ENCODE measurements at places on chromosomes 13 and 19.

DNA sequence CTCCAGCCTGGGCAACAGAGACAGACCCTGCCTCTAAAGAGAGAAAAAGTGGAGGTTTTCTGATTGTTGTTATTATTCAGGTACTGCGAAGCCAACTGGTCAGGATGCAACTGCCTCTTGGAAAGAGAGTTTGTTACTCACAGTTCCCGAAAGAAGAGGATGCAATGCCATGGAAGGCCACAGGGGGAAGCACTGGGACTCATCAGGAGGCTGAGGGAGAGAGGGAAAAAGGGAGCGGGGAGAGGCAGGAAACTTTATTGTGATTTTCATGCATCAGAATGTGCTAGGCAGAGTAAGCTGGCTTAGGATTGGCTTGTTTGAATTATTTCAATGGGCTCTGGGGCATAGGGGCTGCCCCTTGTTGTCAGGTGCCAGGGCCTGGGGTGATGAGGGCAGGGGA is 27.6 kb downstream of the MYO9B start:
- peak; percentile 52 for DNase-seq

DNA sequence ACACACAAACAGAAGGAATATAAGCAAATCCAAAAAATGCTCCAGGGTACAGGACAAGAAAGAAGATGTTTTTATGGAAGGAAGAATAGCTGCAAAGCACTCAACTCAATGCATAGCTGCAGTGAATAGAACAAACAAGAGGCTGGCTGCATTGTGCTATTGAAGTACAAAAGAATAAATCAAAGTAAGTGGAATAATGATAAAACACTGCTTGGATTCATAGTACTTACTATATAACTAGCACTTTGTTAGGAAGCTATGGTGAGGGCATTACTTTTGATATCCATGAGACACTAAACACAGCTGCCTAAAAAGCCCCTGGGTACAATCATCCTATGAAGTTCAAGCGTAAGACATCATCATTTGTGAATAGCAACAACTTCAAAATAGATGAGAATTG is 350.1 kb downstream of the PCDH9 start:
- DNase-seq, result no peak

DNA sequence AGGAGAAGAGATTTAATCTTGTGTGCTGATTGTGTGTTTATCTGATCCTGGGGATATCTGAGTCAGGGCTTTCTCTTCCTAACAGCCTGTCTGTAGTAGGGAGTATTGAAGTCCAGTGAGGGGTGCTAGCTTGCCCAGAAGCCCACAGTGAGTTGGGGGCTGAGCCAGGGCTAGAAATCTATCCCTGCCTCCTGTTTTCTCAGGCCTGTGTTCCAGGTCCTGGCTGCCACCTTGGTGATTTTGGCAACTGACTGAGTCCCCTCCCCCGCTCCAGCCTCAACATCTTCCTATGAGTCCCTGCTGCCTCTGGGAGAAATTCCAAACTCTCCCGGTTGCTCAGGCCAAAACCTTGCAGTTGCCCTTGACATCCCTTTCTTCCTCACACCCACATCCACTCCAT is 7.7 kb upstream of the NOVA2 start:
- DNase-seq, result peak; percentile 28

GRCh38 chr13:41004875-41005693 is 14.0 kb downstream of the ELF1 start:
- DNase-seq, result no peak

- peak; percentile 17 for DNase-seq
Measured at GRCh38 chr19:12047868-12048267, 4.9 kb downstream of the ZNF878 start.

GRCh38 chr13:48294653-48295052 is 8.9 kb upstream of the RB1 start:
- no peak for DNase-seq

- no peak for DNase-seq
Measured at GRCh38 chr13:45940061-45940460, 88.5 kb upstream of the SIAH3 start.

- DNase-seq, result peak; percentile 46
Measured at GRCh38 chr19:531753-532560, at the start of gene CDC34. CDC34 (plus strand) TSS chr19:531760; CDS start chr19:531932, 172 bp downstream.

DNA sequence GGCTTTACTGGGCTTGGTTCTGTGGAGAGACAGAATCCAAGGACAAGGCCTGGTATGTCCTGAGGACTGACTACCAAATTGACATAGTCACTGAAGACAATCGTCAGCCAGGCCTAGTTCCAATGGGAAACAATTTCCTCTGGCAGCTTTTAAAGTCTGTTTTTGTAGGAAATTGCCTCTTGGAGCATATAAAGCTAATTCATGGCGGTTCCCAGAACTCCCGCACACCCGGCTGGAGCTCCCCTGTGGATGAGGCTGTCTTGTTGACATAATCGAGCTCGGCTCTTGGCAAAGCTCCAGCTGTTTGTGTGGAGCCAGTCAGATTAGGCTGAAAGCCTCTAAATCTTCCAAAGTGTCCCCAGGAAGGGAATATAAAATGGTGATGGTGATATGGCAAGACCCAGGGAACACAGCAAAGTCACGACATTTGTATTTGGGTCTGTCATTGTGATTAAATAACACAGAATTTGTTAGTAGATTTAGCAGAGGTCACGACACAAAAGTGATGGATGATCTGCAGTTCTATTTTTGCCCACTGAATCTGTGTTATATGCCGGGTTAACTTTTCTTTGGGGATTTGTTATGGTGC is 395.0 kb downstream of the PCDH9 start:
- no peak for DNase-seq

- DNase-seq, result peak; percentile 16
Measured at GRCh38 chr19:38793177-38793576, 4.2 kb downstream of the LGALS7B start.

GRCh38 chr19:17861542-17862402 is 2.1 kb downstream of the RPL18A start:
- DNase-seq, result no peak

DNA sequence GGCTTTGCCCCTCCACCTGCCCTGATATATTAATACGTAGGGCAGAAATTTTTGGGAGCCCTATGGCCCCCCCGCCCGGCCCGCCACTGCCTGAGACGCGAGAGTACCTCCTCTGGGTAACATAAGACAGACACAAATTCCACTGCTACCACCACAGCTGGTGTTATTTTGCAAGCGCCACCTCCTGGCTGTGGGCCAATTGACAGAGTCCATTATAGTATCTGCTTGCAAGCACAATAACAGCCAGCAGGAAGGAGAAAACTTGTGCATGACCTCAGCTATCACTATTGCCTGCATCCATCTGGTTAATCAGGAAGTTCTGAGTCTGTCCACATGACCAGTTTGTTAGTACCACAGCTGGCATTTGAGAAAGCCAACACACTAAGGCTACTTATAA is 25.3 kb upstream of the OR10H2 start:
- peak; percentile 26 for DNase-seq

DNA sequence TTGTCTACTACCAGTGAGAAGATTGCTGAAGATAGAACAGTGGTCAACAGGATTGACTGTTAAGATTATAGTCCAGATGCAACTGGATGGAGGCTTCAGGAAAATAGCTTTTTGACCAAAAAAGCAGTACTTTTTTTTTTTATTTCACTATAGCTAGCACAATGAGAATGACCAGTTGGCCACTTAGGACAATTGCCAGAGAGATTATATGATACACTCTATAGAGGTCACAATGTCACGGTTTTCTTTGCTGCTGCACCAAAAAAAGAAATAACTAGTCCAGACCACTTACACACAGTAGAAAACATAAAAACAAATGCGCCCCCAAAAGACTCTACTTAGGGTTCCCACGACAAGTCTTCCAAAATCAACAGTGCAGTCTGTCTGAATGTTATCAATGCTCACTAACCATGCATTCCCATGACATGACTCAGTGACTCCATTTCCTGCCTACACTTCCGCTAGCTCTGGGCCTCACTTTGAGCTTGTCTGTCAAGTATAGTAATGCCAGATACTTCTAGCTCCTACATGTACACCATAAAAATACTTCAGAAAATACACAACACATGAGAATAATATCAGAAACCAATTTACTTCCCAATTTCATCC is 209.1 kb upstream of the STARD13 start:
- peak; percentile 68 for DNase-seq

- peak; percentile 66 for DNase-seq
Measured at GRCh38 chr13:48775285-48775684, 121.6 kb downstream of the CYSLTR2 start.

DNA sequence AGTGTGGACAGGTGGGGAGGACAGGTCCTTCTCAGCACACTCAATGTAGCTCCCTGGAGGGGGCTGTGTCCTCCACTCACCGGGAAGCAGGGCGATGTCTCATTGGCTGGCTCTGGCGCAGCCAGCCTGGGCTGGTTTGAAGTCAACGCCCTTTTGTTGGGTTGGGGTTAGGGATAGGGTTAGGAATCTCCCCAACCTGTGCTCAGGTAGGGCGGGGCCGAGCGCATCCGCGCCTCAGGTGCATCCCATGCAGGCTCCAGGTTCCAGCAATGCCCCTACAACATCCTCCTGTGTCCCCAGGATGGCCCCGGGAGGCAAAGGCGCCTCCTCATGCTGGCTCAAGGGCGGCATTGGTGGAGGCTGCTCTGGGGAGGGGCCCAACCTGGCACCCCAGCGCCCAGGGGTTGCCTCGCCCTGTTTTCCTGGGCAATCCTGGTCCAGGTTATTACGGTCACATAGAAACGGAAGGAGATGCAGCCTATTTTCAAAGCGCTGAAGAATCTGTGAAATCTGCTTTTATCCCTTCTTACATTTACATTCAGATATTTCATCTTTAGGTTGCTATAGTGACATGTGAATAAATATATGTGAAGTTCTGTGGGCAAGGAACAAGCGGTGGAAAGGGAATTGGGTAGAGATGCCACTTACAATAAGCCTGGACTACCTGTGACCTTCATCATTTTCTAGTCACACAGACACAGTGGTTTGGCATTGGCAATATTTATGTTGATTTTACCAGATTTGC is 74.3 kb downstream of the TM9SF2 start:
- no peak for DNase-seq

GRCh38 chr19:55068950-55069864 is 6.3 kb upstream of the RDH13 start:
- DNase-seq, result peak; percentile 65

GRCh38 chr13:44278166-44278565 is 95.5 kb upstream of the SERP2 start:
- DNase-seq, result no peak

GRCh38 chr13:20090349-20090748 is 70.5 kb downstream of the GJA3 start:
- peak; percentile 38 for DNase-seq

GRCh38 chr13:95660981-95661581 is 15.9 kb upstream of the DNAJC3 start:
- peak; percentile 73 for DNase-seq

- DNase-seq, result peak; percentile 44
Measured at GRCh38 chr19:6267552-6268381, 12.0 kb downstream of the MLLT1 start.

GRCh38 chr19:33194886-33195644 is 935 bp downstream of the LRP3 start:
- DNase-seq, result peak; percentile 70

DNA sequence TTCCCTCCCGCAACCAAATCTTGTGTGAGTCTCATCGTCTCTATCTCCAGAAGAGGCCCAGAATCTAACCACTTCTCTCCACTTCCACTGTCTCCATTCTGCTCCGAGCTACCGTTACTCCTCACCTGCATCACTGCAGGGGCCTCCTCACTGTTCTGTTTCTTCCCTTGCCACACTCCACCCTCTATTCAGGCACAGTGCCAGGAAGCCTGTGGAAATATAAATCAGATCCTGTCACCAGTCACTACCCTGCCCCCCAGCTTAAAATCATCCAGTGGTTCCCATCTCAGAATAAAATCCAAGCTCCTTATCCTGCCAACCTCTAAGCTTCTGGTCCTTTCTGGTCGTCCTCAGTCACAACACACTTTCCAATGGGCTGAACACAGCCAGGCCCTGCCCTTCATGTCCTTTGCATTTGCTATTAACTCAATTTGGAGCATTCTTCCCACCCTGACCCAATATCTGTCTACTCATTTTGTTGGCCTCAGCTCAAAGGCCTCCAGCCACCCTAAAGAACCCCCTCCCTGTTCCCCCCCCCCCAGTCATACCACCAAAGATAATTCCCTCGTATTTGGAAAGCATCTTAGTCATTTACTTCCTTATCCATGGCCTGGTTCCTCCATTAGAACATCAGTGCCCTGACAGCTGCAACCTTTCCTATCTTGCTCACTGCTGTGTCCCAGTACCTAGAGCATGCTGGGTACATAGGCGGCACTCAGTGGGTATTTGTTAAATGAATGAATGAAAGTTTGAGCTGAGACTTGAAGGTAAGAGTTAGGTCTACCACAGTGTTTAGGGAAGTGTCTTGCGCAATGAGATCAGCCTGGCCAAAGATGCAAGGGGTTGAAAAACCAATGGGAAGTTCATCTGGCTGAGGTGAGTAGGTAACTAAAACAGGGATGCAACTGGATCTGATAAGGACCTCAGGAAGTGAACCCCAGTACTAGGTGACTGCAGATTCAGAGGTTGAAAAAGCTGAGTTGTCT is 24.4 kb downstream of the ZNF175 start:
- no peak for DNase-seq

DNA sequence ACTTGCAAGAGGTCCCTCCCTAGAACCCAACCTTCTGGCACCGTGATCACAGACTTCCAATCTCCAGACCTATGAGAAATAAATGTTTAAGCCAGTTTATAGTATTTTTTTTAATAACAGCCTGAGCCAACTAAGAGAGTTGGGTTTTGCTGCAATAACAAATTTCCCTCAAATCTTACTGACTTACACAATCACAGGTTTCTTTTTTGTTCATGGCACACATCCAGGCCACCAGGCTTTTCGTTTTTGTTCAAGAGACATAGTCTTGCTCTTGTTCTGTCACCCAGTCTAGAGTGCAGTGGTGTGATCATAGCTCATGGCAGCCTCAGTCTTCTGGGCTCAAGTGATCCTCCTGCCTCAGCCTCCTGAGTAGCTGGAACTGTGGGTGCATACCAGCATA is 2.0 kb upstream of the SELENOV start:
- DNase-seq, result peak; percentile 5

- DNase-seq, result peak; percentile 74
Measured at GRCh38 chr19:38004186-38004520, 97.1 kb downstream of the SIPA1L3 start.

- DNase-seq, result peak; percentile 83
Measured at GRCh38 chr13:30107521-30108136, 199.7 kb downstream of the KATNAL1 start.

GRCh38 chr13:55992145-55992544 is 1148.6 kb upstream of the PRR20A start:
- no peak for DNase-seq

Measured in GM23248 (cell line).